ENCODE measurements at places on chromosomes 7 and 10. TPM values are rescaled to one million over a fixed set of nuclear protein-coding genes. Genes with fewer than 3 reads are reported as not detected.

DNA sequence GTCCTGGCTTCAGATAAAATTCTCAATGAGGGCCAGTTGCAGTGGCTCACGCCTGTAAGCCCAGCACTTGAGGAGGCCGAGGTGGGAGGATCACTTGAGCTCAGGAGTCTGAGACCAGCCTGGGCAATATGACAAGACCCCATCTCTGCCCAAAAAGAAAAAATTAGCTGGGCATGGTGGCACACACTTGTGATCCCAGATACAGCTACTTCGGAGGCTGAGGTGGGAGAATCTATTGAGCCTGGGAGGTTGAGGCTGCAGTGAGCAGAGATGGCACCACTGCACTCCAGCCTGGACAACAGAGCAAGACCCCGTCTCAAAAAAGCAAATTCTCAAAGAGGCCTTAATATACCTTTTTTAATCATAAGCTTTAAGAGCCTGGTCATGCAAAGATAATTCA, 142.9 kb downstream of the CUX1 start:
- no peak for DNase-seq

- DNase-seq, result no peak
Observed at GRCh38 chr7:129793506-129794310, 159.1 kb downstream of the UBE2H start.

DNA sequence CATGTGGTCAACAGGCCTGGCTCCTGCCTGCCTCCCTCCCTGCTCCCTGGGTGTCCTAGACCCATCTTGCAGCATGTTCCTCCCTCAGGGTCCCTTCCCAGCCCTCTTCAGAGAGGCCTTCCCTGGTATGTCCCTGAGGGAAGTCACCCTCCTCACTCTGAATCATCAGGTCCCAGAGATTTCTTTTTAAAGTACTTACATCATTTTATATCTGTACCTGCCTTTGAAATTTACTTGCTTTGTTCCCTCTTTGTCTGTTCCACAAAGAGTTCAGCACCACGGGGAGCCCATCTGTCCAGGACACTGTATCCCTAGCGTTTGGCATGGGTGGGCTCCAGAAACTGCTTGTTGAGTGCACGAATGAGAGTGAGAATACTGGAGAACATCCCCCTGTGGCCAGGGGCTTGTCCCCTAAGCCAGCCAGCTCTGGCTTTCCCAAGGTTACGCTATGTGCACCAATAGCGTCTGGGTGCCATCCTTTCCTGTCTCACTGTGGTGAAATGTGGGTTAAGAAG, 50.6 kb upstream of the IGFBP3 start:
- no peak for DNase-seq

DNA sequence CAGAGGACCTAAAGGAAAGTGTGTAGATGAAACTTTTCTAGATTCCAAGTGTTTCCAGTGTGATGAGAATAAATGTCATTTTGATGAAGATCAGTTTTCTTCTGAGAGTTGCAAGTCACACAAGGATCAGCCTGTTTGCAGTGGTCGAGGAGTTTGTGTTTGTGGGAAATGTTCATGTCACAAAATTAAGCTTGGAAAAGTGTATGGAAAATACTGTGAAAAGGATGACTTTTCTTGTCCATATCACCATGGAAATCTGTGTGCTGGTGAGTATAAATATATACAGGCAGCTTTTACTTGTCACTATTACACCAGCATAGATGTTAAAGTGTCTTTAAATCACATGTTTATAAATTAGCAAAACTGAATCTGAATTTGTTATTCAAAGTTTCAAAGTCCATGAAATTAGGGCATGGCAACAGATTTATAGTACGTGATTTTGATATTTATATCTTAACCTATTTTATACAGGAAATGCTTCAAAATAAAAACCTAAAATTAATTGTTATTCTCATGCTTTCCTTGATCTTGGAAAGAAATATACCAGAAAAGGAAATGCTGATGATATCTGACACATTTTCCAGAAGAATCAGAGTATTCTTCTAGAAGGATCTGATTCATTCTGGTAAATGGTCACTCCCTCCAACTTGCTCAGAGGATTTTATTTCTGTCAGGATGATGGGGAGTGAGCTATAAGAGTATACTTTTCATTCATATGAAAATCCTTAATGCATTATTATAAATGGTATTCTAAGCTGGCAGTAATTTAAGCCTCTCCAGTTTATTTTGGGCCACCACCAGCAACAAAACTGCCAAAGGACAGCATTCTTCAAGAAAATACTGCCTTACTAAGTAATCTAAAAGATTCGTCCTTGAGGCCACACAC, 71.4 kb downstream of the ITGB8 start:
- DNase-seq, result no peak

OPN4 gene
- total RNA-seq, result not detected

DNA sequence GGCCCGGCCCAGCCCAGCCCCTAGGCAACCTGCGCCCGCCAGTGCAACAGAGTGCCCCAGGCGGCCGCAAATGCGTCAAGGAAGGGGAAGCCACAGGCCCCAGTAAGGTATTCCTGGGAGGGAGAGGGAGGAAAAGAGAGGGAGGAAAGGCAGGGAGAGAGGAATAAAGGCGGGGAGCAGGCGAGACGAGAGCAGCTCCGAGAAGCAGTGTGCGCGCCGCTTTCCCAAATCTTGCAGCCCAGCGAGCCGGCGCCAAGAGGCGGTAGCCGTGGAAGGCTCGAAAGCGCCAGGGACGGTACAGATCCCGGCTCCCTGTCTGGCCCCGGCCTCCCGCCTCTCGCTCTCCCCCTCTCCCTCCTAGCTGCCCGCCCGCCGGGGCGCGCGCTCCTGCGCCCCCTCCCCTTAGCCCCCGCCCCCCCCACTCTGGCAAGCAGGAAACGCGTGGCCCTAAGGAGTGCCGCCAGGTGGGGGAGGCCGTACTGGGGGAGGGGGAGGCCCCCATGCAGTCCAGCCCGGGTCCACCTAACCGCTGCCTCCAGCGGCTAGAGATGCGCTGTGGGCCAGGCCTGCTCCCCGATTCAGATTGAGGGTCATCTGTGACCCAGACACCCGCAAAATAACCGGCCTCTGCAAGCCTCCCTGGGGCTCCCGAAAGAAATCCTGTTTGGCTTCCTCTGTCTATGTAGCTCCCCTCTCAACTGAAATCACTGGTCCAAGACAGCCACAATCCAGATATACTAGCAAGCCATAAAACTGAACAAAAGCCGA, 4.3 kb downstream of the HOXA10 start:
- DNase-seq, result no peak

- DNase-seq, result no peak
Observed at GRCh38 chr7:29231671-29232232, 37.2 kb downstream of the CHN2 start.

DNA sequence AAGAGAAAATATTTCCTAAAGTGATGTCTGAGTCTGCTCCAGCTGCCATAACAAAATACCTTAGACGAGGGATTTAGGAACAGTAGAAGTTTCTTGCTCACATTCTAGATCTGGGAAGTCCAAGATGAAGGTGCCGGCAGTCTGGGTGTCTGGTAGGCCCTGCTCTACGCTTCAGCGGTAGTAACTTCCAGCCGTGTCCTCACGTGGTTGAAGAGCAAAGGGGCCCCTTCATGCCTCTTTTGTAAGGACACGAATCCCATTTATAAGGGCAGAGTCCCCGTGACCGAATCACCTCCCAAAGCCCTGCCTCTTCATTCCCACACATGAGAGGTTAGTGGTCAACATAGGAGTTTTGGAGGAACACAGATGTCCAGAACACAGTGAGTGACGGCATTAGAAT, 52.2 kb upstream of the INPP5A start:
- no peak for DNase-seq

AMZ1 gene
- 0.08 TPM for total RNA-seq

GRCh38 chr10:124894569-124895215, 47.2 kb upstream of the ZRANB1 start:
- no peak for DNase-seq

XRCC2 gene
- total RNA-seq, result 14.6 TPM

MAPK8 gene
- 32.3 TPM for total RNA-seq

DNA sequence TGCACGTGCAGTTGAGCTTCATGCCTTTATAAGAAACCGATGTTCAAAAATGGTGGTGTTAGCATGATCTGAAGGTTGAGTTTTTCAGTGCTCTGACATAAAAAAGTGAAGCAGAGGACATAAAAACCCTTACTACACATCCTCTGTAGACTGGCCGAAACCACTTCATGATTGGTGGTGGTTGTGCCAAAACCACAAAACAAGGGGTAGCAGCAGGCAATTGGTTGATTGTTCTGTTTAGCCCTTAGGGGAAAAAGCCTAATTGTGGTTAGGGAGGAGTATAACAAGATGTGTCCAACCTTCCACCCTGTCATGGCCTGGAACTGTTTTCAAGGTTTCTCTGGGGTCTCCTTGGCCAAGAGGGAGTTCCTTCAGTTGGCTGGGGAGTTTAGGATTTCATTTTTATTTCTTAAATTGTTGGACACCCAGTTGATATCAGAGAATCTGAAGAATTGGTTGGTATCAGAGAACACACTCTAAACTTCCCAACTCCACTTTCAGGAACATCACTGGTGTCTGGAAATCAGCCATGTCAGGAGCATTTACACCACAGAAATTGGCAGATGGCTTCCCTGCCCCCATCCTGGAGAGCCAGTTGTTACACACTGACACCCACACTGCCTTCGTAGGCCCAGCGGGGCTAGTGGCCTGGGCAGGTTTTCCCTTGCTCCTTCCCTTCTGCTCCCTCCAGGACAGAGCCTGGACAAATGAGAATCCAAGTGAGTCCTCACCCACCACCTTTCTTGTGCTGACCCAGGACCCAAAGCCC, 18.8 kb downstream of the MRPS24 start:
- no peak for DNase-seq

DNA sequence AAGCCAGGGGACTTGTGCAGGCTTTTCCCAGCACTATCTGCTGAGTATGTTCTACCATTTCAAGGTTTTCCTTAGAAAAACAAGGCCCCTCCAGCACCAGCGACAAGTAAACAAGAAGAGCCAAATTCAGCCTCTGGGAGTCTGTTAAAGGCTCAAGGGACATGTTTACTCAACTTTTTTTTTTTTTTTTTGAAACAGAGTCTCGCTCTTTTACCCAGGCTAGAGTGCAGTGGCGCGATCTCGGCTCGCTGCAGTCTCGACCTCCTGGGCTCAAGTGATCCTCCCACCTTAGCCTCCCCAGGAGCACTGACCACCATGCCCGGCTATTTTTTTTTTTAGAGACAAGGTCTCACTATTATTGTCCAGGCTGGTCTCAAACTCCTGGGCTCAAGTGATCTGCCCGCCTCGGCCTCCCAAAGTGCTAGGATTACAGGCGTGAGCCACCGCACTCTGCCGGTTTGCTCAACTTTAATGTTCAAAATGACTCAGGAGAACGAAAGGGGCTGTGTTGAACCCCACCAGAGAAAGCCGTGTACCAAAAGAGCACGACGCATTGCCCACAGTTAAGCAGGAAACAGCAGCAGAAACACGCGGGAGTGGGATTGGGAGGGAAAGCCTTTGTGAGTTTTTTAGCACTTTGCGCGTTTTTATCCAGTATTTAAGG, 772 bp downstream of the PRDX3 start:
- DNase-seq, result no peak

DMBT1 gene
- not detected for total RNA-seq

CPA2 gene
- total RNA-seq, result not detected

DNA sequence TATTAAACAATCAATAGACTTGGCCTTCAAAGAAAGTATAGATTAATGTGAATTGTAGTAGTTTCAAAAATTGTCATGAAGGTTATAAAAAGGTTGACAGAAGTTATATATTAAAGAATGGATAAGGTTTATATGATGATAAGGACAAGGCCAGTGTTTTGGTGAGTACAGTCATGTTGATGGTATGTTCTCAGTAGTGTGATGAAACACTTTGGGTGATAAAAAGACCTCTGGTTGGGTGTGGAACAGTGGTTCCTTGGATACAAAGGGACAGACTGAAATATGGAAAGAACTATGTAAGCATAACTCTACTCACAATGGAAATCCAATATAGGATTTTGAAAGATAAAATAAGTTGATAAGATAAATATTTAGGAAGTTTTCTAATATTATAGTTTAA, 866.3 kb downstream of the ANKRD7 start:
- no peak for DNase-seq

DNA sequence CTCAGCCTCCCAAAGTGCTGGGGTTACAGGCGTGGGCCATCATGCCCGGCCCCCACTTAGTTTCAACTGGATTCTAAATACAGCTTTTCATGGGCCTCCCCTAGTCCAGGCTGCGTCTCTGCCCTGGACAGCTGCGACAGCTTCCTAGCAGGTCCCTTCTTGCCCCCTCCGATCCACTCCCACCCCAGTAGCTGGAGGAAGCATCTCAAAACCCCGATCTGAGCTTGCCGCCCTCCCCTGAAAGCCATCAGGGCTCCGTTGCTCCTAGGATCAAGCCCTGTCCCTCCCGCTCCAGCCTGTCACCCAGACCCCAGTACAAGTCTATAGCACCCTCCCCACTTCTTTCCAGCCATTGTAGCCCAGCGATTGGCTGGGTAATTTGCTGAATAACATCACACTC, 64.5 kb downstream of the VWA2 start:
- DNase-seq, result no peak

- DNase-seq, result no peak
Observed at GRCh38 chr10:132488231-132488821, 49.3 kb upstream of the INPP5A start.

- DNase-seq, result peak; percentile 50
Observed at GRCh38 chr10:21519941-21520436, 5.5 kb downstream of the SKIDA1 start.

DNA sequence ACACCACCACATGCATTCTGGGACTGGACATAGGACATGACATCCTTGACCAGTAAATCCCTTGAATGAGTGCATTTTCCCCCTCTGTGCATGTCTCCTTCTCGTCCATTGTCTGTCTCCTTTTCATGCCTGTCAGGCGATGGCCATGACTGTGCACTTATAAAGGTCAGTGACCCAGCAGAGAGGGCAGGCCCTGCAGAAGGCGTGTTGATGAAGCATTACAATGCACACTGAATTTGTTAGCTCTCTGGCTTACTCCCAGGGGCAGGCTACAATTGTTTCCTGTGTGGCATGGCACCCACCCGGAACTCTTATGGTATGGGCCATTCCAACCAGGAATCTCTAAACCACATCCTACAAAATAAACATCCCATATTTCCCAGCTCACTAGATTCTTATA, 71.1 kb downstream of the SAMD9 start:
- DNase-seq, result no peak

GRCh38 chr10:1683649-1684048, 53.7 kb downstream of the ADARB2 start:
- no peak for DNase-seq

DNA sequence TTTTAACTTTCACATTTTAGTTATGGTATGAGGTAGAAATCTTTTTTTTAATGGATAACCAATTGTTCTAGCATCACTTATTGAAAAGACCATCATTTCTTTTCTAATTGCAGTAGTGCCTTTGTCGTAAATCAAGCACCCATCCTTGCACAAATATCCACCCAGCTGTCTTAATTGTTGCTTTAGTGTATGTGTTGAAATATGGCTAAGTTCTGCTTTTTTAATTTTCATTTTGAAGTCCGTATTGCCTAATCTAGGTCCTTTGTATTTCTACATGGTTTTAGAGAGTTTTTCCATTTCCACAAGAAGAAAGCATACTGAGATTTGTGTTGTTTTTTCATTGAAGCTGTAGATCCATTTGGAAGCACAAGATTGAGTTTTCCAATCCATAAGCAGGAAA, 259.6 kb upstream of the SEMA3E start:
- DNase-seq, result no peak

Data from activated CD4-positive, alpha-beta T cell treated with anti-CD3 and anti-CD28 coated beads, Interleukin-2, amount 10 ng/mL, durations not matched to agents 7 days and 5 days (primary cell).